ENCODE measurements at places on chromosomes 5 and 9.

GRCh38 chr5:81533629-81534405 lies 139.9 kb upstream of the ACOT12 start:
- no peak for DNase-seq

GRCh38 chr9:34378376-34379060 lies 1.8 kb upstream of the MYORG start:
- DNase-seq = no peak

- DNase-seq = no peak
Observed at GRCh38 chr5:157356576-157356975, 90.7 kb downstream of the CYFIP2 start.

DNA sequence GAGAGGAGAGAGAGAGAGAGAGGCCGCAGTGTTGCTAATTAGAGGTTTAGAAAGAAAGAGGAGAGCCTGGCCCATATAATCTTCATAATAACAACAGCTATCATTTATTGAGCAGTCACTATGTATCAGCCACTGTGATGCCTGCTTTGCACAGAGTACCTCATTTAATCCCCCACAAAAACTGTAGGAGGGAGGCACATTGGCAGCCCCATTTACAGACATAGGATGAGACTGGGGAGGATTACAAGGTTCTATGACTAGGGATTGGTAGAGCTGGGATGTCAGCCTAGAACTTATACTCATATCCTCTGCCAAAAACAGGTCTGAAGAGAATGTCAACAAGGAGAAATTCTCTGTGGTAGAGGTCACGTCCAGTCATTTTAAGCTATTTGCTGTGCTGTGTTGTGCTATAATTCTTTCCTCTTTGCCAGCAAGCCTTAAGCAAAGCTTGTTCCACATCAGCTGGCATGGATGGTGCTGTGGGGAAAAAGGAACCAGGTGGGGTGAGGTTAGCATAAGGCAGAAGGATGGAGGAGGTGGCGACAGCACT lies 6.7 kb upstream of the GCNT4 start:
- DNase-seq = no peak

GRCh38 chr5:117103703-117104102 lies 529.1 kb upstream of the SEMA6A start:
- no peak for DNase-seq

- DNase-seq = no peak
Observed at GRCh38 chr9:105632807-105633206, 29.4 kb upstream of the TAL2 start.

GRCh38 chr5:36728697-36729543 lies 122.5 kb downstream of the SLC1A3 start:
- no peak for DNase-seq

DNA sequence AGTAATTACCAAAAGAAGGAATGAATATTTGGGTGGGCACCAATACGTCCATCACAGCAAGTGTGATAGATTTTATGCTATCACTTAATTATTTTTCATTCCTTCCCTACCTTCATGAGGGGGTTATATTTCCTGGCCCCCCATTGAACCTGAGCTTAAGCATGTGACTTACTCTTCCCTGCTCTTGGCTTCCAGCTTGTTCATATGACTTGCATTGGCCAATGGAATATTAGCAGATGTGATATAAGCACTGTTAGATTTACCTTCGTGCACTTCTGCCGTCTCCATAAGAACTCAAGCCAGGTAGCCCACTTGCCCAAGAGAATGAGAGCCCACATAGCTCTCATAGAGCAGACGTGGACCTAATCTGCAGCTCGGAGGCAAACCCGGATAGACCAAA lies 99.1 kb upstream of the SMARCA2 start:
- no peak for DNase-seq

GRCh38 chr5:44536650-44537260 lies 147.5 kb upstream of the FGF10 start:
- no peak for DNase-seq

- DNase-seq = no peak
Observed at GRCh38 chr5:147956064-147956841, 49.9 kb upstream of the C5orf46 start.

- DNase-seq = no peak
Observed at GRCh38 chr9:124220946-124221451, 36.8 kb upstream of the NEK6 start.

DNA sequence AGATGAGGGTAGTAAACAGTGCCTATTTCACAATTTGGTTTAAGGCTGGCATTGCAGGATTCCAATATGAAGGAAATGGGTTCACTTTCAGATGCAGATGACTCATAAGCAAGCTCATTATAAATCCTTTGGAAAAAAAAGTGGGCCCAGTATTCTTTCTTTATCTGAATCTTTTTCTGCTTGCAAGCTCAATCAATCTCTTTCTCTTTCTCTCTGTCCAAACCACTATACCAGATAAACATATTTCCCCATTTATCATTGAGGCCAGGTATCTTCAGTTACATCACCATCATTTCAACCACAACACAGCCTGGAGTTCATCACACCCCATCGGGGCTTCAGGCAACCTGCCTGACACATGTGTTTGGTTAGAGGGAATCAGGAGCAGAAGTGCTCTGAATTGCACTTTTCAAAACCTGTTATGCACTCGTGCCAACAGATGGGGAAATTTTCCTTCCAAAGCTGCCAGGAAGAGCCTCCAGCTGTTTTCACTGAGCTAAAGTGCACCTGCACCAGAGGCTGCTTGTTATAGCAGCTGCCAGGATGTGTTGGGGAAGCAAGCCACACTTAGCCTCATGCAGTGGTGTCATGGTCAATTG lies 30.0 kb upstream of the MAMDC2 start:
- no peak for DNase-seq

GRCh38 chr5:75736273-75736672 lies 19.0 kb upstream of the POC5 start:
- no peak for DNase-seq

DNA sequence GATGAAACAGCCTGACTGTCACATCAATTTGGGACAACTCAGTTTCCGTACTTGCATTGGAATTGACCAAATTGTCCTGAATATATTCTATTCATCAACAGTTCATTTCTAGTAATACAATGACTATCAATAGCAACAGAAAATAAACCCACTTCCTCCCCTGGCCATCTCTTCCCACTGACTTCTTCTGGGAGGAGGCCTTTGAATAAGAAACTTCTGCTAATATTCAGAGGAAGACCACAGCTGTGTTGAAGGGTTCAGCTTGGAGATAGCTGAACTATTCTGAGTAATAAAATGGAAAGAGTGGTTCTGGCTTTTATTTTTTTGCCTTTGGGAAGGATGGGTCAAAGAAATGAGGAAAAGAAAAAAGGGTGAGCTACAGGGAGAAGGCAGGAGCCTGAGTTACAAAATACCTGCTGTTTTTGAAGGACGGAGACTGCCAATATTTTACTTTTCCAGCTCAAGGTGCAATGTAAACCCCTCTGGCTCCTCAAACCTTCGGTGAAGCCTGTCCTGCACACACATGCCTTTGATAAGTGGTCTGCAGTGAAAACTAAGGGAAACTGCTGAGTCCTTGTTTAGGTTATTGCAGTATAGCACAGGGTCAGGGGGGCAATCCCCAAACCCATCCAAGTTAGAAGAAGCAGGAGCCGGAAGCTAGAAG lies 29.9 kb downstream of the FYB1 start:
- no peak for DNase-seq

DNA sequence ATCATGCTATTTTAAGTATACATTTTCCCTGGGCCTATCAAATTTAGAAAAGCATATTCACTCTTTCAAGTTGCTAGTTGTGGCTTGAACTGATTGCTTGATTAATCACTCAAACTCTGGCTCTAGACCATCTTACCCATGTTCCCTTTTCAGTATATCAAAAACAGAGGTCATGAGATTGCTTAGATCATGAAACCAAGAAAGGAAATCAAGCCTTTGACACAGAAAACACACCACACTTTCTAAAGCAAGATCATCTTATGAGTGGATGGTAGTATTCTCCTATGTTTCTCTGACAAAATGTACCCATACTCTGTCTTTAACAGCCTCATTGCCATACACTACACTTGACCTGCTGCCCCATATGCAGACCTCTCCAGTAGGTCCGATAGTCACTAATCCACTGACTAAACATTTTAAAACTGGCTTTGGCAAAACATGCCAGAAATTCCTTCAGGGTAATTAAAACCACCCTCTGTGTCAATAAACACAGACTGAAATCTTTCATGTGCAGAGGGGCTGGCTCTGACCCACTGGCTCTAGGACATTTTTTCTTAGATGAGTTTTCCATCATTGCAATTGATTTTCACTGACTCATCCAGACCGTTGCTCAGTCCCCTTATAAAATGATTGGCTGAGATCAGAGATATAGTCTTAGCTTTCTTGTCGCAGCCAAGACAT lies 18.2 kb downstream of the PPP2R2B start:
- DNase-seq = no peak

GRCh38 chr5:28862860-28863196 lies 1824.4 kb upstream of the CDH9 start:
- no peak for DNase-seq

DNA sequence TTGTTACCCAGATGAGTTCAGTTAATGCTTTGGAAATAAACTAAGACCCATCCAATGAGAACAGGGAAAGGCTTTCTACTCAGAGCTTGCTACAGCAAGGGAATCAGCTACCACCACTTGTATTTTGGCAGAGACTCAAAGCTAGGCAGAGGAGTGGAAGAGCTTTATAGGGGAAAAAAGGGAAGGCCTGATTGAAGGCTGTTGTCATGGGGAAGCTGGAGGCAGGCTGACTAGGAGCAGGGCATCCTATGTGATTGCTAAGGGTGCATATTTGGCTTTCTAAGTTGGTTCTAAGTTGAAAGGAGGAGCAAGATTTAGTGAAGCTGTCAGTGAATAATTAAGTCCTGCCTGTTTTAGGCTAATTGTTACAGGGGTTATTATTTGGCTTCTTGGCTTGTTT lies 115.5 kb downstream of the PTTG1 start:
- DNase-seq = no peak

DNA sequence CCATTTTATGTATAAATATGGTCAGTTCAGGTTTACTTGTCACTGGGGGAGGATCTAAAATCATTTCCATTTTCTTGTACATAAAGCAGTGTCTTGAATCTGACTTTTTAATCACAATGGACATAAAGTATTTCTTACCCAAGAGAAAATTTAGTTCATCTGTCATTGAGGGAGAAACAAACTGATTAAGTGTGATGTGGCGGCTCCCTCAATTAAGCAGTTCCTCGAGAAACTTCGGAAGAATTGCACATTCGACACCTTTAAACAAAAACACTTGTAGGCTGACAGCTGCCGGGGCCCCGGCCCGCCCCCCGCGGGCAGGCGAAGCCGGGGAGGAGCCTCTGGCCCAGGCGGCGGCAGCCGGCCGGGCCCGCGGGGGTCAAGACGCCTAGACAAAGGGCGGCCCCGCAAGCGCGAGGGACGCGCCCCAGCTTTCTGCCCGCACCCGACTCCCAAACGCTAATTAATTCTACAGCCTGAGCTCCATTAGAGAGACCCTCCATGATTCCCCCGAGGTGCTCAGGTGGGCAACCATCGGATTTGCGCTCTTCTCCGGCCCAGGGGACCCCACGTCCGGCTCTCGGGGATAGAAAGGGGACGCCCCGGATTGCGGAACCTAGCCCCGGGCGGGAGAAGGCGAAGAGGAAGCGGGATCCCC lies 750 bp downstream of the TRIM36 start:
- no peak for DNase-seq

GRCh38 chr9:98970532-98971041 lies 26.9 kb downstream of the COL15A1 start:
- no peak for DNase-seq

DNA sequence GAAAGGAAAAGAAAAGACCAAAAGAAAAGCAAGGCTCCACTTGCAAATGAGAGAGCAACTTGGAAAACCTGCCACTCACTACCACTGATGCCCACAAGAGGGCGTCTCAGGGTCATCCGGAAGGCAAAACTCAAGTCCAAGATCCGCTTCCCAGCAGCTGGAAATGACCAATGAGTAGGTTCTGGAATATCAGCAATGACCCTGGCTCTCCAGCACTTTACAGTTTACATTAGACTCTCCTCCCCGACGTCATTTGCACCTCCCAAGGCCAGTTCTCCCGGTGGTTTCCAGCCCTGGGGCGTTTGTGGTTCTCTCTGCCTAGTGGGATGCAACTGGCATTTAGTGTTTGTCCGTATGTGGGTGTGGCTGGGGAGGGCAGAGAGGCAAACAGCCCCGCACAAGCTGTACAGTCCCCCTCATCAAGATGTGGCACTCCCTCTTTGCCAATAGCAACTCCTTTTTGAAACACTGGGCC lies 193.8 kb upstream of the ZNF618 start:
- DNase-seq = peak; percentile 17

DNA sequence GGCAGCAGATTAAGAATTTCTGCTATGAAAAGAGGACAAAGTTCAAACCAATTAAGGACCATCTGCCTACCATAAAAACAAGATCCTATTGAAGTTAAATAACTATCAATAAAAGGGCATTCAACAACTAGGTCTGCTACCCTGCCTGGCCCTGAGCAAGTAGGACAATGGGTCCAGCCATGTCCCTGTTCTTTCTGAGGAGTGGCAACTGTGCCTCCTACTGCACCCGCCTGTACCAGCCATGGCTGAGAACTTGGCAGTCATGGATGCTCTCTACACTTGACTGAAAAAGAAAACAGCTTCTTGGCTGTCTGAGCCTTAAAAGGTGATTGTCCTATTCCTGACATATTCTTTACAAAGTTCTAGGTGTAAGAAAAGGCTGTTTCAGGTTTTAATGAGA lies 652.4 kb downstream of the PDE4D start:
- DNase-seq = no peak

DNA sequence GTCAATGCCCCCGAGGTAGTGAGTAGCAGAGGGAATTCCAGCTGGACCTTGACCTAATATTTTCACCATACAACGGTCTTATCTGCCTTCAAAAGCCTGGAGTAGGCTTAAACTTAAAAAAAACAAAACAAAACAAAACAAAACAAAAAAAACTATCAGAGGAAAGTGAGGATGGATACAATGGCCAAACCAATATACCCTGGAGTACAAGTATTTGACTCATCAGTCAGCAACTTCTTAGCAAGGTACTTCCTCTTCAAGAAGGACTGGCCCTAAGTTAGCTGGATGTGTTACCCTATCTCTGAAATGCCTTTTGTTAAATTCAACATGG lies 160.6 kb upstream of the GNA14 start:
- no peak for DNase-seq

DNA sequence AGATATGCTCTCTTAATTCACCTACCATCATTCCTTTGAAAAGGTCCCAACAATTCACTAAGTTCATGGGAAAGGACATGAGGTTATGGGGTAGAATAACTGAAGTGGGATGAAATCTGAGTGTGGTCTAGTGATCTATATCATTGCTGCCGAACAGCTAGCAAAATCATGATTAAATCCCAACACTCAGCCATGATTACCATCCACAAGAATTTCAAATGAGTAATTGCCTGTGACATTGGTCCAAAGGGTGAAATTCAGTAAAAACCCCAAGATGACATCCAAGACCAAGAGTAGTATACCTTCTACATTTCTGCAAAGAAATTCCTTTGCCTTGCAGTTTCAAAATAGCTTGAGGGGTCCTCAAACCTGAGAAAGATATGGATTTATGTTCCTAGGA lies 225.6 kb downstream of the SPOCK1 start:
- no peak for DNase-seq

- no peak for DNase-seq
Observed at GRCh38 chr5:9544056-9544455, 1.8 kb downstream of the SEMA5A start.
